Stimulated activated CD8-positive, alpha-beta memory T cell treated with anti-CD3 and anti-CD28 coated beads, Interleukin-12 subunit alpha, Interleukin-12 subunit beta, amount 100 ng/mL, for 1 hour (primary cell): ENCODE measurements at places on chromosomes 5 and 9.

- DNase-seq: no peak
Observed at GRCh38 chr5:172051643-172052339, 45.4 kb upstream of the FBXW11 start.

- no peak for DNase-seq
Observed at GRCh38 chr5:29239606-29240005, 1953.9 kb upstream of the CDH6 start.

- DNase-seq: no peak
Observed at GRCh38 chr5:179868541-179868940, 9.9 kb upstream of the MRNIP start.

GRCh38 chr9:129121483-129121882 lies 10.3 kb downstream of the PTPA start:
- no peak for DNase-seq

GRCh38 chr9:24912767-24913166 lies 367.1 kb upstream of the IZUMO3 start:
- DNase-seq: no peak

GRCh38 chr9:127634698-127635097 lies 22.6 kb downstream of the STXBP1 start:
- no peak for DNase-seq

- DNase-seq: no peak
Observed at GRCh38 chr5:171316258-171317121, 7.4 kb downstream of the TLX3 start.

DNA sequence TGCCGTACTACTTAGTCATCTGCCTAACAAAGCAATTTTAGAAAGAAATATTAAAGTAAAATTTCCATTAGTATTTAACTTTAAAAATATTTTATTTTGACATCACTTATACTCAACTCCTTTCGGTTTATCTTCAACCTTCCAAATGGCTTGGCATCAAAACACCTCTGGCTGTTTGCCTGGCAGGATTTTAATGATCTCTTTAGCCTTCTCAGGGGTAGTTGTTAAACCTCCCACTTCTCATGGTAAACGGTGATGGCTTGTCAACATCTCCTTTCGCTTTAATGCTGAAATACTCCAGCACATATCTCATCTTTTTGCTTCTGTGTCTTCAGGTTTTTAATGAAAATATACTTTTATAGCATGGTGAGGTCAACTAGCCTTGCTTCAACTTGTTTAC lies 747.1 kb downstream of the CETN3 start:
- DNase-seq: no peak

DNA sequence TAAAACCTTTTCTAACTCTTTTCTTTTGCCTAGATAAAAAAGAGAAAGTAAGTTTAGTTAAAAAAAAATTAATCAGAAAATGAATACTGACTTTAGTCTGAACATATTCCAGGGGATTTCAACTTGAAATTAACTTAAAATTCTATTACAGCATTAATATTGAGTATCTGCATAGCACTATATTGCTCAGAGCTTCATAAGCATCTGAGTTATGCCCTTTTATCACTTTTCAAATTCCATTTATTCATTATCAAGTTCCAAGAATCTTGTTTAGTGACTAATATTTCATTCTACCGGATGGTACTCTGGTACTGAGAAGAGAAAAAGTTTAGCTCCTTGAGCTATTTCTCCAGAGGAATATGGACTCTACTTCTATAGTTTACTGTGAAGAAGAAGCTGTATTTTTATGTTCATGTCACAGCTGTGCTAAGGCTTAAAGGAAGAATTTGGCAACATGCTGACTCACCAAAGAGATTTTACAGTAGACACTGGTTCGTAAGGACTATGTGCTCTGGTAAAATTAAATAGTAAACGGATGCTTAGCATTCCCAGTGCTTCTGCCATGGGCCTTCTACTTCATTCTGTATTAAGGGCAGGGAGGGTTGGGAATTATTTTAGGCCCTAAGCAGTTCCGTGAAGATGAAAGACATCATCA lies 285.2 kb upstream of the SEMA6A start:
- no peak for DNase-seq

DNA sequence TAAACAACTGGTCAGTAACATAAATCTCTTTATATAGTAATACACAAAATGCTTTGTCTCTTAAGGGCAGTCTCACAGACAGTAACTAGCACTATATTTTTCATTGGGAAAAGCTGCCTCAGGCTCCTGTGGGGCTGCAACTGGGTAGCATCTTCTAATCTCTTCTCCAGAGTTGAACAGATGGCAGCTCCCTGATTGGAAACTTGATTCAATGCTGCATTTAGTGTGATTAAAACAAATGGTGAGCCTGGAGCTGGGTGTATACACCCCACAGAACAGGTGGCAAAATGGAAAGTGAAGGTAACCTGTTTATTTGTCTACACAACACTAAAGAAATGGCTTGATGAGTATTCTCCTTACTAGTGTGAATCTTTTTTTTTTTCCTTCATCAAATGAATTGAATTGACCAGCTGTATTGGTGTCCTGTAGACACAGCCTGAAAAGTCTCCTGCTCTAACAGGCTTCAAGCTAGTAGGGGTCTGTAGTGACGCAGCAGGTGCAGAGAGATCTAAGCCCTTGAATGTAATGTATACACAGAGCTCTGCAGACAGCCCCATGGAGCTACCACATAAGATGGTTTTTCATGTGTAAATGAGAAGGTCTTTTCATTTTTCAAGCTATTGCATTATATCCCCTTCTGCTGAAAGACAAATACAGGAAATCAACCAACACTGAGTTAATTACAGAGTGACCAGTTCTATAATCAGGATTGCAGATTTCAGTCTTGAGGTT lies 43.3 kb downstream of the IZUMO3 start:
- no peak for DNase-seq

GRCh38 chr9:98724810-98725530 lies 16.2 kb upstream of the GABBR2 start:
- DNase-seq: no peak

DNA sequence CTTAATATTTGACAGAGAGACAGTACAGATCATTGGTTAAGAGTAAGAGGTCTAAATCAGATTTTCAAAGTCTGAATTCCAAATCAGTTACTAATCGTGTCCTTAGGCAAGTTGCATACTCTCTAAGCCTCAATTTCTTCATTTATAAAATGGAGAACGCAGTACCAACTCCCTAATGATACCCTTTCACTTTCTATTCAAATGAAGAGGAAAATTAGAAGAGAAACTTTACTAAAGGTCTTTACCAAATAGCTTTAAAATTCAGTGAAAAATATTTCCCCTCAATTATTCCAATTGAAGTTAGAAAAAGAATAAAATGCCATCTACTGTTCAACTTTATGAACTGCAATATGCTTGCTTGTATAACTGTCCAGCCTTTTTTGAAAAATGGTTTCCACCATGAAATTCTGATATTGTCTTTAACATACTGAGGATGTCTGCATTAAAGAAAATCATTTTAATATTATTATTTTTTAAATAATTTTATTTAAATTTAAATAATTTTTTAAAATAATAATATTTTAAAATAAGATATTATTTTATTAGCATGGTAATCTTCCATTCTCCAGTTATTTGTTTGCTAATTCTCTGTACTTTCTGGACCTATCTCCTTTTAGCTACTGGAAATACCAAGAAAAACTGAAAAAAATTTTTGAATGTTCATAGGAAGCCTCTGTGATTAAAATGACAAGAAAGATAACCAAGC lies 36.0 kb downstream of the POC5 start:
- no peak for DNase-seq

GRCh38 chr5:100775533-100775855 lies 127.6 kb downstream of the ST8SIA4 start:
- DNase-seq: no peak

GRCh38 chr9:114936581-114936980 lies 6.2 kb upstream of the TNFSF8 start:
- no peak for DNase-seq

- DNase-seq: no peak
Observed at GRCh38 chr9:136840877-136841645, 1.2 kb upstream of the AJM1 start.

DNA sequence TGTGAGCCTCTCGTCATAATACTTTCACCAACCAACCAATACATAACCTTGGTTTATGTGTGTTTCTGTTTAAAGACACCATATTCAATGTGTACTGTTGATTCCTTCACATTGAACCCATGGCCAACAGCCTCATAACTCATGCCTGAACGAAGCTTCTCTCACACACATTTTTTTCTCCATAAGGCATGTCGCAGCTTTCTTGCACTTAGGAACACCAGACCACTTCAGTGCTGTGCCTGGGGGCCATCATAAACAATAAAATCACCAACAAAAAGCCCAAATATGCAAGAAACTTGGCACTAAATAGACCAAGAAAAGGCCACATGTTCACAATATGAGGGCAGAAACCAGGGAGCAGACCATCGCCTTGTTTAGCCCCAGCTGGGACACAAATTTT lies 192.2 kb downstream of the ROR2 start:
- no peak for DNase-seq

- DNase-seq: no peak
Observed at GRCh38 chr5:157479612-157480510, 19.8 kb downstream of the NIPAL4 start.

DNA sequence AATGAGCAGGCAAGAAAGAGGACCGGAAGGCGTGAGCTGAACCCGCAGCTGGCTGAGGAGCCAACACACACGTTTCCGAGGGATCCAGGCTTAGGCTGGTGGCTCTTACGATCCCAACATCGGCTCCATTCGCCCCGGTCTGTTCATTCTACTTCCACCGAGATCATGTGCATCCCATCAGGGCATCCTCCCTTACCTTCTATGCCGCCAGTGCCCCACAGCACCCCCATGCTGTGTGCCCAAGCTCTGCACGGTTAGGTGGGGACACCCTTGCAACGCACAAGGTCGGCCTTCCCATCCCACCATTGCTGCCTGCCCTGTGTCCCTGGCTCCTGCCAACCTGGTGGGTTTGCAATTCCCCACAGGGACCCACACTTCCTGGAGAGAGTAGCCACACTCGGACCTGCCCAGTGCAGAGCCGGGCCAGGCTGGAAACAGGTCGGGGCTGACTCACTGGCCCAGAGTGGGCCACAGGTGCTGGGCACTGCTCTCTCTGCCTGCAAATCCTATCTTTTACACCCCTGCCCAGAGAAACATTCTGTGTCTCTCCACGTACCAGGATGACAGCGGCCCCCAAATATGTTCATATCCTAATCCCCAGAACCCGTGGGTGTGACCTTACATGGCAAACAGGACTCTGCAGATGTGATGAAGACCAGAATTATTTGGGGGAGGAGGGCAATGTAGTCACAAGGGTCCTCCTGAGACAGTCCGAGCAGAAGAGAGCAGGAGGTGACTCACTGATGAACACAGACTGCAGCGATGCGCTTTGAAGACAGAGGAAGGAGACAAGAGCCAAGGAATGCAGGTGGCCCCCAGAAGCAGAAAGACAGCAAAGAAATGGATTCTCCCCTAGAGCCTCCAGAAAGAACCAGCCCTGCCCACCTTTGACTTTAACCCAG lies 182.2 kb downstream of the AUH start:
- no peak for DNase-seq

DNA sequence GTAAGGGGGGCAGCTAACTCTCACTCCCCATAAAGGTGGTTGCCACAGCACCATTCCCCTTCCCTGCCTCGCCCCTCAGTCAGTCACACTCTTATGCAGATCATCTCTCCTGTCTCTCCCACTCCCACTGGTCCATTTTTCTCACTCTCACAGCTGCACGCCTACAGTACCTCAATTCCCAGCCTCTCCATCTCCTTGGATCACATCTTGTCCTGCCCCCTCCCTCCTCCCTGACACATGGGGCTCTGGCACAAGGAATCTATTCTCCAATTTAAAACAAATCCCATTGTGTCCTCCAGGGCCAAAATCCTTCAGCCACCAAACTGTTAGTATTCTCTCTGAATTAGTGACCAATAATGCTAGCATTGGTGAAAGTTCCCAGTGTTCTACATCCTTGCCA lies 114.4 kb downstream of the AUH start:
- no peak for DNase-seq
